ENCODE measurements at places on chromosomes 2 and 18.

GRCh38 chr2:176729706-176730569 is 460.7 kb downstream of the MTX2 start:
- no peak for DNase-seq

DNA sequence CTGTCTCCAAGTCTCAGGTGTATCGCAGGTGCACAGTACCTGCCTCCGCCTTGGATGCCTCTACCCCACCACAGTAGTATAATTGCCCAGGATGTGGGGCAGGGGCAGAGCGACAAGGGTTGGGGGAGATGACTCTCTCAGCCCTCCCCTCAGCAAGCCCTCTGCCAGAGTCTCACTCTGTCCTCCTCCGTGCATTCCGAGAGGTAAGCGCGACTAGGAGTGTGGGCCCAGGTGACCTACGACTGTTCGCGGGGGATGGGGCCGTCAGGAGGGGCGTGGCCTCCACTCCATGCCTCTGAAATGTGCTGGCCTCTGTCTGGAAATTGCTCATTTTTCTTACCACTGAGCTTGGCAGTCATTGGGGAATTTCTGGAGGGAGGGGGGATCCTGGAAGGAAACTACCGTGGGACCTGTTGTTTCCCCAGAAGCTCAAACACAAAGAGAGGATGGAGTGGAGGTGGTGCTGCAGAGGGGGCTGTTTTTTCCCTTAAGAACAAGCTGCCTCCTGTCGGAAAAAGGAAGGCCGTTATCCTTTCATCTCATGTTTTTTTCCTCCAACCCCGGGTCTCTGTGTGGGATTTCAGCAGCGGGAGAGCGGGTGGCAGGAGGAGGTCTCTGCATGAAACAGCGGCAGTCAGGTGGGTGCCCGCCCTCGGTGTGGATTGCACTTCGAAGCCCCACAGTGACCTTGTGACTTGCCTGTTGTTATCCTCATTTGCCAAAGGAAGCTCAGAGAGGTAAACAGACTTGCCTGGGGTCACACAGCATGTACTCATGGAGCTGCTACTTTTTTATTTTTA is 13.0 kb upstream of the RALB start:
- no peak for DNase-seq

DNA sequence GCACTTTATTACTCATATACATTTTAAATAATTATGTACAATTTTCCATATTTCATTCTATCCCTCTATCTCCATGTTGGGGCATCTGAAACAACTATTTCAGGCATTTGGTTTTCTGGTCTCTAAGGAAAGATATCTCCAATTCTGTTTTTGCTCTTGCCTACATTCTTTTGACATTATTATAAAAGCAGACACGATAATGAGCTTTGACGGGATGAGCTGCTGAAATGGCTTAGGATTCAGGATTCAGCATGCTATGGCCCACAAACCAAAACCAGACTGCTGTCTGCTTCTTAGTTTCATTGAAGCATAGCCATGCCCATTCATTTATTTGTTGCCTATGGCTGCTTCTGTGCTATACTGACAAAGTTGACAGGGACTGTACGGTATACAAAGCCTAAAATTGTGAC is 42.7 kb upstream of the GLS start:
- no peak for DNase-seq

DNA sequence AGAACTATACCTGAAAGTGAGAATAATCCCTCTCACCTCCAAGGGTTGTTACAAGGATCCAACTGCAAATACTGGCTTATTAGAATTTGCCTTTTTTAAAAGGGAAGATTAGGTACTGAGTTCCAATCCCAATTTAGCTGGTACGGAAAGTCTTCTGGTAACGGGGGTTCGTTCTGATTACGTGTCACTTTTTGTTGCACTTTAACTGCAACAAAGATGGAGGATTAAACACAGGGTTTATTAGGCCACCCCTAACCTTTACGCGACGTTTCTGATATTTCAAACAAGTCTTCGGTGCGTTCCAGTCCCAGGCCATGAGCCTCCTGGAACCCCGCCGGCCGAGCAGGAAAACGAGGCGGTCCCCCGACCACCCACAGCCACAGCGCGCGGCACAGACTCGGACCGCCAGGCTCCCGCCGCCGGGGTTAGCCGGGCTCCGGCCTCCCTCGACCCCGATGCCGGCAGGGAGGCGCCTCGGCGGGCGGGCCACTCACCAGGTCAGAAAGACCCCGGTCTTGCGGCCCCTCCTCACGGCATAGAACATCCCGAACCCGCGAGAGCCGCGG is 411 bp downstream of the RNASEH1 start:
- DNase-seq, result no peak

DNA sequence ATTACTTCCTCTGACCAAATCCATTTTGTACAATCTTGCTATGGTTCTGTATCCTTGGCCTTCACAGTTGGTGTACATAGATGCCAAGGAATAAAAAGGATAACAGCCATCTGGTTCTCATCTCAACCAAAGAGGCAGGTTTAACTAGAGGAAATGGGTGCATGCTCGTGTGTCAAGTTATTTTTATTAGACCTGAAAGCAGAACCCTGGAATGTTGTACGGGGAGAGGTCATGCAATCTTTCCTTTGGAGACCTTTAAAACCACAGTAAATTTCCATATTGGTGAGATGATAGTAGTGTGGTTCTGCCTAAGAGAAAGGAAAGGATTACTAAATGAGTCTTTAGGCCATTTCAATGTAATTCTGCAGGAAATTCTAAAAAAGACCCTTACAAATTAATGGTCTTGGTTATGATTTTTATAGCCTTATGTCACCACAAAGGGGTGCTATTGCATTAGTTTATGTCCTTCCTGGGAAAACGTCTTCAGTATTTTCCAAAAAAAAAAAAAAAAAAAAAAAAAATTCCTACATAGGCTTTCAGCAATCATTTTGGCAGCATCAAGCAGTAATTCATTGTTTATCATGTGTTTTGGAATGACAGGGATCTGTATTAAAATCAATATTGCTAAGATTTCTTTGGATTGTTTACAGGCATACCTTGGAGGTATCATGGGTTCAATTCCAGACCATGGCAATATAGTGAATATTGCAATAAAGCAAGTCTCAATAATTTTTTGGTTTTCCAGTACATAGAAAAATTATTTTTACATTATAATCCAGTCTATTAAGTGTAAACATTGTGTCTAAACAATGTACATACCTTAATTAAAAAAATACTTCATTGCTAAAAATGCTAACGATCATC is 270.8 kb downstream of the NYAP2 start:
- no peak for DNase-seq

- DNase-seq, result no peak
These were observed 15.8 kb downstream of the NABP1 start for GRCh38 chr2:191693778-191694177.

- no peak for DNase-seq
These were observed 214.8 kb downstream of the ZNF521 start for GRCh38 chr18:25137197-25137472.

DNA sequence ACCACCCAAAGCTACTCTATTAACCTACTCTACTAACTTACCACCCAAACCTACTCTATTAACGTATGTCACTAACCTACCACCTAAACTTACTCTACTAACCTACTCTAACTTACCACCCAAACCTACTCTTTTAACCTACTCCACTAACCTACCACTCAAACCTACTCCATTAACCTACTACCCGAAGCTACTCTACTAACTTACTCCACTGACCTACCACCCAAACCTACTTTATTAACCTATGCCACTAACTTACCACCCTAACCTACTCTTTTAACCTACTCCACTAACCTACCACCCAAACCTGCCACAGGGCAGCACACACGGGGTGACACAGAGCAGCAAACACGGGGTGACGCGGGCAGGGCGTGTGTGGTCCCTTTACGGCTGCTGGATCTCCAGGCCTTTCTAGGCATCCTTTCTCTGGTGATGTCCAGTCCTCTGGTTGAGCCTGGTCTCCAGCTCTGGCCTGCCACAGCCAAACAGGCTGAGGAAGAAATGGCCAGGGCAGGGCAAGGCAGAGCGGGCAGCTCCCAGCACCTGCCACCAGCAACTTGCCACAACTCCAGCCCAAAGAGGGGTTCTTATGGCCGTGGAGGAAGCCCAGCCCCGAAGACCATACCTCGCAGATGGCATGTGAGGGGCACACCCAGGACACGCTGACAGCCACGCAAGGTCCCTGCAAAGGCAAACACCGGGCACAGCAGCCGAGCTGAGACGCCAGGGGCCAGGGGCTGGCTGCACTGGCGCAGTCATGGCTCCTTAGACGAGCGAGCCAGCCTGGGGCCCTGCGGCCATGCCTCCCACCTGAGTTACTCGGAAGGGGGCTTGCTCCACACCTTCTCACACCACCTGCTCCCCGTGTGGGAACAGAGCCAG is 25.7 kb downstream of the PXDN start:
- DNase-seq, result no peak

DNA sequence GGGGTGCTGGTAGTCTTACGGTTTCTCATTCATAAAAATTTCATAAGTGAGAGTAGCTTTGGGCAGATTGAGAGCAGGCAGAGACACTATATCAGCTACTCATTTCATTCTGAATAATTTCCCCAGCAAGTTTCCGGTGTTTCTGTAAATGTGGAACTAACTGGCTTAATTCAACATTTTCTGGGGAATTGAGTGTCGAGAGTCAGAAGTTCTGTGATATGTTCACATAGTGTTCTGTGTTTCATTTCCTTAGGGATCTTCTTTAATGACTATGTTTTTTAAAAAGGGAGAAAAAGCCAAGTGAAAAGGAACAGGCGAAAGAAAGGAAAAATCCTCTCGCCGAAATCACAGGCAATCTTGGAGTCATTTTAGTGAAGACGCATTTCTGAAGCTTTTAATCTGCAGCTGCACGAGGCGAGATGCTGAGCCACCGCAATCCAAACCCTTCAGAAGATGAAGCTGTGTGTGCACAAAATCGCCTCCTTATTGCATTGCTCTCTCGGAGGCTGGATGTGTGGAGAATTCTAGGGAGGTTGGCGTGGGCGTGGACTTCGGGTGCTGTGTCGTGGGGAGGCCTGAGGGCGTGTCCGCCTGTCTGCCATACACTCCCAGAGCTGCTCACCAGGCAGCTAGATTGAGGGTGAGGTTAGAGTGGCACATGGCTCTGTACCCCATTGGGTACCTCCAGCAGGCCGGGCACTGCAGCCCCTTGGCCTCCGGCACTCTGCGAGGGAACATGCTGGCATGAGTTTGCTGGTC is 38.4 kb upstream of the HDAC4 start:
- no peak for DNase-seq

DNA sequence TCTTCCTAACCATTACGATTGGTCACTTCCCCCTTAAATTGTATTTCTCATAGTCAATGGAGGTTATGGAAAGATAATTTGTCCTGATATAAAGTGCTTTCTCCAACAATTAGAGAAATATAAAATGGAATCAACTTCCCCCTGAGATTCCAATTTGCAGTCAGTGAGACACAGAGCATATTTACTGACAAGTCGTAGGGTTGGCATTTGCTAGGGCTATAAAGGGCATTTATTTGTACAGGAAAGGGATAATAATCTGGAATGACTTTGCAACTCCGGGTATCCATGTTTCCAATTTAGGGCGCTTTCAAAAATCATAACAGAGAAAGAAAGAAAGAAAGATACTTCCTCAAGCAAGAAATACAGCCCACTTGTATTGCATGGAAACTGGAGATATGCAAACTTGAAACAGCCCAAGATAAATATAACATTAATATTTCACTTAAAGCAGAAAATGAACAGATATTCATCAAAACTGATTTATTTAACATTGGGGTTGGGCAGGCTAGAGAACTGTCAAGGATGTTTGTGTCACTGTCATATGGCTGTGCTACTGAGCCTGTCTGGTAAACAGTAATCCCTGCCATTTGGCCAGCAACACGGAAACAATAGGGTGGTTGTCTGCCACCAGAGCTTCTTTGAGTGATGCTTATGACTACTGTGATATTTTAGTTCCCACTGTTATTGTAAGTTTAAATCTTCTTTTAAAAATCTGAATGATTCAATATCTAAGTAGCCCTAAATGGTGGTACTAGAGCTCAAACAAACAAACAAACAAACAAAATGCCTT is 621.8 kb downstream of the LRP1B start:
- no peak for DNase-seq

GRCh38 chr18:62500174-62500573 is 22.7 kb upstream of the ZCCHC2 start:
- no peak for DNase-seq

- no peak for DNase-seq
These were observed 157.5 kb upstream of the SESTD1 start for GRCh38 chr2:179422037-179422643.

- DNase-seq, result no peak
These were observed 755 bp downstream of the SPAST start for GRCh38 chr2:32064021-32064601.

- DNase-seq, result no peak
These were observed 96.6 kb downstream of the MBD2 start for GRCh38 chr18:54127759-54128378.

DNA sequence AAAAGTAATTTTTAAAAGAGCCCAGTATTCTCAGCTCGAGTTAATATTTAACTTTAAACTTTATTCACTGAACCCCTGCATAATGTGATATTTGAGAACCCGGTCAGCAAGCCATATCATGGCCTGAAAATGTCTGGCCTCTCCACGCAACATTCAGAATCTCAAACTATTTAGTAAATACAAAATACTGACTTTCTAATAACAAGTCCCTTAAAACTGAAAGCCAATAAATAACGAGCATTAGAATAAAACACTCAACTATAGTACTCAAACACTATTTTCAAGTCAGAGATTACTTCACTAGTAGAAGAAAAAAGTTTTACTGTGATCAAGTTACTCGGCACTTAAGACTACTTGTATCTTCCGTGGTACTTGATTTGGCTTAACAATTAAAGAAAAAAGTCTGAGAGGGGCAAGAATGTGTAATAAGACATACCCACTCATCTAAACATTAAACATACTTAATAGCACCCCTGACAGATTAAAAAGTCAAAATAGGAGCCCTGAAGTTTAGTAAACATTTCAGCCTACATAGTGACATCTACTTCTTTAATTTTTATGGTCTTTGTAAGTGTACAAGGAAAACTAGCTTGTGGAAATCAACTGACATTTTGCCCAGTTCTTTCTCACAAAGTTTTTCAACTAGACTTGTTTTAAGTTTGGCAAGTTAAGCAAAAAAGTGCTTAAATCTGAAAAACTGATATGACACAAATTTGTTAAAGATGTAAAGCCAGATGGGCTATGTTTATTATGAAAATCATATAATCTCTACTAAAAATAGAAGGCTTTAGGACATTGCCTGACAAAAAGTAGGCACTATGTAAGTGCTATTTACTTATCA is 38.2 kb downstream of the RTN4 start:
- DNase-seq, result no peak

Data from T-helper 22 cell (primary cell).